Fibroblast of the aortic adventitia (primary cell): ENCODE measurements at places on chromosomes 16 and 17. TPM values are rescaled to one million over a fixed set of nuclear protein-coding genes. Genes with fewer than 3 reads are reported as not detected.

- peak; percentile 93 for DNase-seq
Observed at GRCh38 chr17:47066841-47067682, 88.0 kb upstream of the RPRML start.

GRCh38 chr17:75130632-75131277 is 787 bp downstream of the NT5C start:
- DNase-seq = peak; percentile 49

DNA sequence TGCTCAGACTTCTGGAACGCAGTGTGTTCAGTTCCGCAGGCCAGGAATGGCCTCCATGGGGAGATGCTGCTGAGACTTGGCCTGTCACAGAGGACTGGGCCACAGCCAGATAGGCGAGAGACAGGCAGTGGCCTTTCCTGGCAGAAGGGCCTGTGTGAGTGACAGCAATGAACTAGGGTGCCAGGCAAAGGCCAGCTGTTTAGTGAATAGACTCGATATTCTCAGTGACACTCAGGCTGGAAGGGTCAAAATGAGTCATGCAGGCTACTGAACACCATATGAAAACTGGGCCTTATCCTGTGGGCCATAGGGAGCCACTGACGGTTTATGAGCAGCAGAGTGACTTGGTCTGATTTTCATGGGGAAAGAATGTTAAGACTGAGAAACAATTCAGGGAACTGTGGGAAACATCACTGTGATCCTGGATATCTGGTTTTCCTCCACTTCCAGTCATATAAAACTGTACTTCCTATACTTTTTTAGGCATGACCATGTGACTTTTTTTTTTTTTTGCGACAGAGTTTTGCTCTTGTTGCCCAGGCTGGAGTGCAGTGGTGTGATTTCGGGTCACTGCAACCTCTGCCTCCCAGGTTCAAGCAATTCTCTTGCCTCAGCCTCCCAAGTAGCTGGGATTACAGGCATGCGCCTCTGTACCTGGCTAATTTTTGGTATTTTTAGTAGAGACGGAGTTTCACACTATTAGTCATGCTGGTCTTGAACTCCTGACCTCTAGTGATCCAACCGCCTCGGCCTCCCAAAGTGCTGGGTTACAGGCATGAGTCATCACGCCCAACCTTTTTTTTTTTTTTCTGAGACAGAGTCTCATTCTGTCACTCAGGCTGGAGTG is 5.2 kb upstream of the NUBP1 start:
- peak; percentile 68 for DNase-seq

GRCh38 chr17:19787733-19788357 is 39.7 kb upstream of the ALDH3A1 start:
- no peak for DNase-seq

- DNase-seq = no peak
Observed at GRCh38 chr17:49891271-49891670, 43.4 kb upstream of the TAC4 start.

GRCh38 chr16:31785126-31785525 is 88.5 kb upstream of the ZNF267 start:
- DNase-seq = no peak

- DNase-seq = no peak
Observed at GRCh38 chr17:56636265-56636664, 42.8 kb downstream of the NOG start.

ACAP1 gene
- 0.72 TPM in 1 of 2 replicates, not detected in the other for total RNA-seq

ASPA gene
- total RNA-seq = 1.9 and 9.7 TPM in 2 replicates

PRR29 gene
- total RNA-seq = 0.99 and 1.4 TPM in 2 replicates

TMEM92 gene
- total RNA-seq = 0.09 TPM in 1 of 2 replicates, not detected in the other

CTRL gene
- 0.27 and 4.6 TPM in 2 replicates for total RNA-seq

FAM20A gene
- total RNA-seq = 10.5 and 37.0 TPM in 2 replicates

PLCG2 gene
- 0.09 and 4.7 TPM in 2 replicates for total RNA-seq

KRT10 gene
- total RNA-seq = 12.2 TPM in 1 of 2 replicates, not detected in the other

NPIPA5 gene
- 0.54 TPM in 1 of 2 replicates, not detected in the other for total RNA-seq

KRT28 gene
- total RNA-seq = not detected in 2 replicates
